ENCODE measurements at places on chromosomes 4 and X.

DNA sequence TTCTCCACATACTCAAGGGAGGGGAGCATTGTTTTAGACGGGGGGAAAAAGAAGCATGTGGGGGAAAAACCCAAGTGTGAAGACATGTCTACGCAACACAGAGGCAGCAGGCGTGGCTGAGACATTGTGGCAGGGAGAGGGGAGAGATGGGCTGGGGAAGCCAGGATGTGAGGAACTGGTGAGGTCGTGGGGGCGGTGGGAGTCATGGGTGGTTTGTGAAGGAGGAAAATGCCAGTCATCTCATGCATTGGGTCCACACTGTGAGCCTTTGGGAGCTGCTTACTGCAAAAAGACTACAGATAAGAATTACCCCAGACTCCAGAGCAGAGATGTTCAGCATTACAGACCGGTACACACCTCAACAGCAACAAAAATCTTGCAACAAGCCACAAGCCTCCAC is 2.1 kb downstream of the JAKMIP1 start:
- peak; percentile 78 for DNase-seq

- no peak for DNase-seq
Observed at GRCh38 chrX:35150642-35151239, 208.1 kb downstream of the FAM47B start.

- no peak for DNase-seq
Observed at GRCh38 chr4:83124111-83124780, 9.7 kb upstream of the PLAC8 start.

- peak; percentile 14 for DNase-seq
Observed at GRCh38 chrX:147912093-147912801, 528 bp downstream of the FMR1 start.

GRCh38 chr4:73087871-73088270 is 18.4 kb upstream of the COX18 start:
- no peak for DNase-seq

DNA sequence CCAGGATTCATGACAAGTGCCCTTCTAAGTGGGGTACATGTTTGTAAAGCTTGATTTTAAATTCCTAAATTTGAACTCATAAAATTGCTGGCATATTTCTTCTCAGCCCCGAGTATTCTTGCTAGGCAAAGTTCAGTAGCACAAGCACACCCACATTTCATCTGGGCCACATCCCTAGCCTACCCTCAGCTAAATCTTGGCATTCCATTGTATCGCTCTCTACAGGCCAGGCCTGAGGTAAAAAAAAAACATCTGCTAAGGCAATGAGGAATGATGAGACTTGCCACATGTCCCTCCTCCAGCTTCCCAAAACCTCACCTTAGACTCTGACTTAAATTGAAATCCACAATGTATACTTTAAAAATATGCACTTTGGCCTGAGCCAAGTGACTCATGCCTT is 51.4 kb upstream of the VCX3B start:
- DNase-seq: no peak

Measured in T-helper 2 cell treated with Interferon-gamma antibody and Interleukin-4, amounts not matched to agents 5 μg/mL and 100 μg/mL, for 36 hours (primary cell).